A549 treated with CpdA at 1 μM for 4 hours (cell line): ENCODE measurements at places on chromosomes 4 and X. TPM values are rescaled to one million over a fixed set of nuclear protein-coding genes. Genes with fewer than 3 reads are reported as not detected.

CXCL1 gene
- 11.7 to 16.3 TPM (median 14.8 TPM) in 5 replicates for total RNA-seq

ADH4 gene
- total RNA-seq = not detected in 5 replicates

ERCC6L gene
- 11.5 to 17.5 TPM (median 12.8 TPM) in 5 replicates for total RNA-seq

IL2 gene
- total RNA-seq = not detected in 5 replicates

CXCL11 gene
- total RNA-seq = 0.23 to 0.42 TPM (median 0.29 TPM) in 5 replicates

TCEAL6 gene
- not detected in 5 replicates for total RNA-seq

APLN gene
- 0.70 to 0.90 TPM (median 0.79 TPM) in 5 replicates for total RNA-seq

PRKG2 gene
- 0.70 to 1.2 TPM (median 0.84 TPM) in 5 replicates for total RNA-seq

MAGEB17 gene
- 0.03 TPM in 1 of 5 replicates, not detected in the others for total RNA-seq

SPANXN4 gene
- total RNA-seq = not detected in 5 replicates
